Activated naive CD4-positive, alpha-beta T cell treated with anti-CD3 and anti-CD28 coated beads for 36 hours (primary cell): ENCODE measurements at places on chromosomes 12 and 14.

GRCh38 chr14:52876311-52876710 lies 74.5 kb downstream of the FERMT2 start:
- DNase-seq, result no peak

- no peak for DNase-seq
Observed at GRCh38 chr14:72683787-72684186, 210.1 kb downstream of the DPF3 start.

DNA sequence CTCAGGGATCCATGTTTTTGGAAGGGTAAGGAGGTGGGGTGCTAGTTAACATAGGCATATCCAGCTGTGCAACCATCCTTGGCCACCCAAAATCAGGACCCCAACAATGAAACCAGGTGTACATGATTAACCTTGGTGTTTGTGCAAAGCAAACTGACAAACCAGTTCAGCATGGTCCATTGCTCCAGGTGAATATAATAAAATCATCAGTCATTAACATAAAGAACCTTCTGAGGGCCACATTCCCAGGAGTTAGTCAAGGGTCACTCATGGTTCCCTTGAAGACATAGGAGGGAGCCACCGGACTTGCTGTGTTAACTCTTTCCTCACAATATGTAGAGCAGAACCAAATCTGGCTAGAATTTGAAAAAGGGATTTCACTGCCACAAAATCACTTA lies 17.8 kb downstream of the SLC38A2 start:
- no peak for DNase-seq

DNA sequence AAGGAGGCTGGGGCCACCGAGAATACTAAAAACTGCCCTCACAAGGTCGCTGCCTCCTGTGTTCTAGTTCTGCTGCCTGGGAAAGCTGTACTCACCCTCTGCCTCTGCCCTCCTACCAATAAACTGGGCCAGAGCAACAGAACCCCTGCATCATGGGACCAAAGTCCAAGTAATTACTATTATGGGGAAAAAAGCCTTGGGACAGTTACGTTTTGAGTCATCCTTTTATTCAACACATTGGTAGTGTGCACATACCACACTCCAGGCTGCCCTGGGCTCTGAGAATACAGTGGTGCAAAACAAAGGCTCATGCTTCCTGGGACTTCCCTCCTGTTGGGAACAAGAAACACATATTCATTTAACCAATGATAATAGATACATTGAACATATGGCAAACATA lies 49.0 kb downstream of the CACNA1C start:
- DNase-seq, result no peak

GRCh38 chr14:31205681-31206535 lies 1.7 kb downstream of the HECTD1 start:
- DNase-seq, result no peak

- peak; percentile 48 for DNase-seq
Observed at GRCh38 chr12:121144416-121144914, 11.8 kb downstream of the P2RX7 start.

DNA sequence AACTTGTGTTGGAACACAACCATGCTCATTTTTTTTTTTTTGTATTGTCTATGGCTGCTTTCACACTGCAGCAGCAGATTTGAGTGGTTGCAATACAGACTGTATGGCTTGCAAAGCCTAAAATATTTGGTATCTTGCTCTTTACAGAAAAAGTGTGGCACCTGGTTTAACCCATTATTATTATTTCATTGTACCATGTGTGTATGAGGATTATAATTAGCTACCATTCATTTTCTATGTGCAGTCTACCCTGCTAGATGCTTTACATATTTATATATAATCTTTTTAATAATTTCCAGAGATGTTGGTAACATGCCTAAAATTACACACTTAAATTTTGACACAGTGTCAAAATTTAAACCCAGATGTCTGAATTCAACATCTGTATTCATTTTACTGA lies 37.7 kb downstream of the SPATS2 start:
- no peak for DNase-seq

DNA sequence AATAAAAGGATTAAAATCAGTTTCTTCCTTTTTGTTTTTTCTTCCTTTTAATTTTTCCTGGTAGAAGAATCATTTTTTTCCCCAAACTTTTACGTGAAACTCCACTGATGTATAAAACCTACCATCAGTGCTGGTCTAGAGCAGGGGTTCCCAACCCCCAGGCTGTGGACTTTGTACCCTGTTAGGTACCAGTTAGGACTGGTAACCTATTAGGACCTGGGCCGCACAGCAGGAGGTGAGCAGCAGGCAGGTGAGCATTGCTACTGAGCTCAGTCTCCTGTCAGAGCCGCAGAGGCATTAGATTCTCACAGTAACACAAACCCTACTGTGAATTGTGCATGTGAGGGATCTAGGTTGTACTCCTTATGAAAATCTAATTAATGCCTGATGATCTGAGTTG lies 10.1 kb downstream of the SMCO2 start:
- DNase-seq, result no peak

DNA sequence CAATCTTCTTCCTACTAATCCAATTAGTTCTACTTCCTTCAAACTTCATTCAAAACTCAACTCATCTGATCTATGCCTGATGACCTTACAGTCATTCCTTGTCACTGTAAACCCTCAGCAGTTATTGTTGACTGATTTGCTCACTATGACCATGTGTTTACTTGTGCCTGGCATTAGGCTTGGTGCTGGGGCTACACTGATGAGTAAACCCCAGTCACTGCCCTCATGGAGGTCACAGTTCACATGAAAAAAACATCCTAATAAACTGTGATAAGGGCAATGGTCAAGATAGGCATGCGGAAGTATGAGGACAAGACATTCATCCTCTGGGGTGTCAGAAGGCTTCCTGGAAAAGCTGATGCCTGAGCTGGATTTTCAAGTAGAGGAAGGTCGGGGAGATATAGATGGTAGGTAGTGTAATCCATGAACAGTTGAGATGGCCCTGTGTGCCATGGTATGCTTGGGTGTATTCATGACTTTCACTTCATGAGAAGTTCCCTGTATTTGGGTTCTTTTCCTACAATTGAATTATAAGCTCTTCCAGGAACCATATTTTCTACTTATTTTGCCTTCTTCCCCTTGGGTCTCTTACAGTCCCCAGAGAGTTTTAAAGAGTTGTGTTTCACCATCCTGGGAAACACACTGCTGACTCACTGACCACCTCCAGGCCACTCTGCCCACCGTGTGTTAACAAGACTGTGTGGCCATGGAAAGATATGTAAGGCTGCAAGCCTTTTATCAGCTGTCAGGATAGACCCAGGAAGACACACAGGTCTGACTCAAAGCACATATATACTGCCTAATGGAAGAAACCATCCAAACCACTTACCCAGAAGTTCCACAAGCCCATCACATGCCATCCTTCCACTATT lies 38.7 kb upstream of the DUSP6 start:
- DNase-seq, result no peak

DNA sequence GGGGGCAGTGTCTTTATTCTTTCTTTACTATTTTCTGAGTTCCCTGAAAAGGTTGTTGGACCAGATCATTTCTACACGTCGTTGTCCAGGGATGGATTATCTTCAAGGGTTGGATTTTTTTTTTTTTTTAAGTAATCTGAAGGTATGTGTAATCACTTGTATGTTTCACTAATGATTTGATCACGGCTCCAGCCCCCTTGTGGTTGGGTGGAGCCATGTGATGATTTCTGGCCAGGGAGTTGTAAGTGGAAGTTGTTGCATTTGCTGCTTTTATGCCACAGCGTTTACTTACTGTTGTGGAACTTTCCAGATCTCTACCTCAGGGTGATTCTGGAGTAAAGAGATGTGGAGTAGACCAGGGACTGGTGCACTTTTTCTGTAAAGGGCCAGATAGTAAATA lies 390.3 kb downstream of the AACS start:
- DNase-seq, result no peak

DNA sequence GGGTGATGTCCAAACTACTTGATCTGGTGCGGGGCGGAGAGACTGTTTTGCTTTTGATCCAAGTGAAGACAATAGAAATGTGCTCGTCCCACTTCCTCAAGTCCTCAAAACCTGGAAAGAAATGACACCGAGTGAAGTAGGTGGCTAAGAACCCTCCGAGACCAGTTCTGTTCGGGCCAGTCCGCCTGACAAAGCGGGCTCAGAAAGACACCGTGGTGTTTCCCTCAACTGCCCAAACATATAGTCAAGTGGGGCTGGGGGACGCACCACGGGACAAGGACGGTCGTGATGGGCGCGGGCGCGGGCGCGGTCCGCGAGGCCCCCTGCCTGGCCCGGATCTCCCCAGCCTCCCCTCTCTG lies 1.6 kb downstream of the PHLDA1 start:
- DNase-seq, result no peak

DNA sequence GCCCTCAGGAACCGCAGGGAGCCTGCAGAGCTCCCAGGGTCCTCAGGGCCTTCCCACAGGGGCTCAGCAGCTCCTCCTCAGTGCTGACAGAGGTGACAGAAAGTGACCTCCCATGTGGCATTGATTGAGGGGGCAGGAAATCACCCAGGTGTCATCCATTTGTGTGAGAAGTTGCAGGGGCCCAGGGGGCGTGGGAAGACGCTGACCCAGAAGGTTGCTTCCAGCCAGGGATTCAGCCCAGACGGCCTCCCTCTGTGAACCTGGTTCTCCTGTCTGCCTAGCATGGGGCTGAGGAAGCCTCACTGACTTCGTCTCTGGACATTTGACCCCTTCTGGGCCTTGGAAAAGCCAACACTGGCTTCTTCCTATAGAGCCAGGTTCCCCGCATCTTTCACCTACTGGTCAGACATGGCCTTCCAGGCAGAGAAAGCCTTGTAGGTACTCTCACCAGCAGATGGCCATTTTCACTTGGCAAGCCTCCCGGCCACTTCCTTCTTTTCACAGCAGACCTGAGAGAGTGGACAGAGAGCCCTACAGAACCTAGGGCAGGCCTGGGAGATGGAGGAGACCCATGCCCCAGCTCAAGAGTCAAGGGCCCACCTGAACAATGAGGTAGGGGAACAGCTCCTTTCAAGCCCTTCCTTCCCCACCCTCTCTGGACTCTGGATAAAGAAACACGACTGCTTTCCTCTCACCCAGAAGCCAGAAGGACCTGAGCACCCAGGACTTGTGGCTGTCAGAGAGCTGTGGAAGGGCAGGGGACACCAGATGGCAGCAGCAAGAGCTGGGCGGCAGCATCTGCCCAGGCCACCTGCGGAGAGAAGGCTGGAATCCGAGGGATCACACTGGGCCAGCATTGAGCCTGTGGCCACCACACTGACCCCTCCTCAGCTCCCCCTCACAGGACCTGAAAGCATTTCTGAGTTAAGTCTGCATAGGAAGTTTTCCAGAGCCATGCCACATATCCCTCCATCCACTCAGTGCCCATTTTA lies 377.8 kb downstream of the DPF3 start:
- no peak for DNase-seq

DNA sequence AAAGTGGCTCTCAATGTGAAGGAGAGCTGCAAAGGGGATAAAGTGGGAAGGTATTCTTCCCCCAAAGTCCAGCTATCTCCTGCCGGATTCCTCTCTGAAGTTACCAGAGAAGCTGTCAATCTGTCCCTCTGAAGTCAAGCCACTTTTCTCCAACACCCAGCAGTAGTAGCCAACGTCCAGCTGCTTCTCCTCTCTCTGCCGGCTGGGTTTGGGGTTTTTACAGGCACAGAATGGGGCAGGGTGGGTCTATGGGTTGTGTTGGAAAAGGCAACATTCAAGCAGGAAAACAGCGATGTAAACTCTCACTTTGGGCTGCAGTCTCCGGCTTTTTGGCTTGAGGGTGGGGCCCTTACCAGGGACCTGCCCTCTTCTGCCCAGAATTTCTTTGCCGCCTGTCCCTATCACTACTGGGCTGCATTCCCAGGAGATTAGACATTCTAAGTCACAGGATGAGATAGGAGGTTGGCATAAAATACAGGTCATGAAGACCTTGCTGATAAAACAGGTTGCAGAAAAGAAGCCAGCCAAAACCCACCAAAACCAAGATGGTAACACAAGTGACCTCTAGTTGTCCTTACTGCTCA lies 16.3 kb downstream of the CAPZA3 start:
- DNase-seq, result no peak

- no peak for DNase-seq
Observed at GRCh38 chr14:22497144-22497423, 91.9 kb downstream of the DAD1 start.

DNA sequence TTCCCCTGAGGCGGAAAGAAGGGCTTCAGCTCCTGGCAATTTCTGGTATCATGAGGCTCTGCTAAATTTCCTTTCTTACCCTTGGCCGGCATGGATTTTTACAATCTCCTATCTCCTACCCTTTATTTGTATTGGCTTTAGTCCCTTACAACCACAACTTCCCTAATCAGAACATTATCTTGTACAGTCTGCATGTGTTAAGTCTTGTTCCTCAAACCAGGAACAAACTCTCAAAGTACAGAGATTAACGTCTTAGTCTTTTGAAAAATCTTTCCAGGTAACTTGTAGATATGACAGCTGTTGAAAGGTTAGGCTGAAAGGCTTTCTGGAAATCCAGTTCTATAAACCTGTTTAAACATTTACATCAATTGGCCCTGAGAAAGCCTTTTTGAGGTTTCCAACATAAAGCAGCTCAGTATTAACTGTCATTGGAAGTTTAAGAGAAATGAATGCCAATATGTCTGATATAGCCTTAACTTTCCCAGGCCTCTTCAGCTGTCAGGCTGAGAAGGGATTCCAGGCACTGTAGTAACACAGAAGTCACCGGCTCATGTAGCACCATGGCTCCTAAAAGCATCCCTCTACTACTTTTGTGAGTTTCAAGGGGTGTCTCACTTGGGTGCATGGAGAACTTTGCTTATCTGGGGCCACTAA lies 360.5 kb downstream of the FUT8 start:
- no peak for DNase-seq
